Caki2 (cell line): ENCODE measurements at places on chromosomes 4 and X. TPM values are rescaled to one million over a fixed set of nuclear protein-coding genes. Genes with fewer than 3 reads are reported as not detected.

CLDN22 gene
- not detected in 2 replicates for total RNA-seq

CXCL6 gene
- not detected in 2 replicates for total RNA-seq

CENPVL2 gene
- total RNA-seq: not detected in 2 replicates

CXCL3 gene
- total RNA-seq: not detected in 2 replicates

PAGE2 gene
- not detected in 2 replicates for total RNA-seq

REPS2 gene
- 0.03 and 0.17 TPM in 2 replicates for total RNA-seq

SPIN2A gene
- total RNA-seq: 0.10 TPM in 1 of 2 replicates, not detected in the other

IRS4 gene
- not detected in 2 replicates for total RNA-seq

NAT8L gene
- total RNA-seq: 2.7 and 3.0 TPM in 2 replicates

NKX3-2 gene
- total RNA-seq: 1.0 TPM in 1 of 2 replicates, not detected in the other

ASB9 gene
- 29.8 and 44.6 TPM in 2 replicates for total RNA-seq

EGF gene
- 8.6 and 8.8 TPM in 2 replicates for total RNA-seq

SLIT2 gene
- total RNA-seq: 0.07 and 0.78 TPM in 2 replicates

SMR3A gene
- not detected in 2 replicates for total RNA-seq

TBX22 gene
- not detected in 2 replicates for total RNA-seq

PRRG3 gene
- total RNA-seq: not detected in 2 replicates

RAB41 gene
- not detected in 2 replicates for total RNA-seq

TMPRSS11D gene
- not detected in 2 replicates for total RNA-seq

RAB39B gene
- 0.68 TPM in 1 of 2 replicates, not detected in the other for total RNA-seq

GPR143 gene
- total RNA-seq: 0.49 and 3.8 TPM in 2 replicates

HHIP gene
- total RNA-seq: 1.4 and 17.2 TPM in 2 replicates

SOWAHD gene
- 1.5 TPM in 1 of 2 replicates, not detected in the other for total RNA-seq

ERCC6L gene
- total RNA-seq: 3.4 and 5.5 TPM in 2 replicates

C4orf51 gene
- not detected in 2 replicates for total RNA-seq

TLR10 gene
- not detected in 2 replicates for total RNA-seq

TMPRSS11B gene
- not detected in 2 replicates for total RNA-seq

PABPC5 gene
- total RNA-seq: not detected in 2 replicates

MAGEC2 gene
- not detected in 2 replicates for total RNA-seq

NHS gene
- 2.4 TPM in 2 replicates for total RNA-seq

STATH gene
- total RNA-seq: not detected in 2 replicates

GPAT3 gene
- total RNA-seq: 12.5 and 13.4 TPM in 2 replicates

MAGEA10 gene
- not detected in 2 replicates for total RNA-seq

DCAF4L1 gene
- 0.06 TPM in 1 of 2 replicates, not detected in the other for total RNA-seq

NXF2 gene
- not detected in 2 replicates for total RNA-seq

SPIN4 gene
- 2.4 and 4.8 TPM in 2 replicates for total RNA-seq

GAR1 gene
- total RNA-seq: 0.93 and 11.9 TPM in 2 replicates

CWH43 gene
- not detected in 2 replicates for total RNA-seq

DRP2 gene
- 0.24 TPM in 1 of 2 replicates, not detected in the other for total RNA-seq

KLB gene
- total RNA-seq: 0.68 and 0.75 TPM in 2 replicates

CFAP47 gene
- total RNA-seq: 3.3 and 3.4 TPM in 2 replicates

PHOX2B gene
- not detected in 2 replicates for total RNA-seq

SPANXN3 gene
- not detected in 2 replicates for total RNA-seq

MAOB gene
- 5.6 and 7.1 TPM in 2 replicates for total RNA-seq

FGF2 gene
- 26.6 and 27.7 TPM in 2 replicates for total RNA-seq

NHSL2 gene
- total RNA-seq: 0.07 and 1.3 TPM in 2 replicates

H2BW2 gene
- total RNA-seq: not detected in 2 replicates

ADH1B gene
- total RNA-seq: not detected in 2 replicates

BST1 gene
- total RNA-seq: 0.41 and 1.0 TPM in 2 replicates

GALNTL6 gene
- total RNA-seq: not detected in 2 replicates

F9 gene
- total RNA-seq: not detected in 2 replicates

DUSP21 gene
- total RNA-seq: not detected in 2 replicates

CLDN24 gene
- total RNA-seq: not detected in 2 replicates

FMR1NB gene
- total RNA-seq: not detected in 2 replicates

PWWP3B gene
- total RNA-seq: not detected in 2 replicates

PLRG1 gene
- 62.1 and 105 TPM in 2 replicates for total RNA-seq

FATE1 gene
- total RNA-seq: not detected in 2 replicates

KCTD8 gene
- not detected in 2 replicates for total RNA-seq

SSX4B gene
- total RNA-seq: not detected in 2 replicates
